ENCODE measurements at places on chromosomes 3 and 15.

DNA sequence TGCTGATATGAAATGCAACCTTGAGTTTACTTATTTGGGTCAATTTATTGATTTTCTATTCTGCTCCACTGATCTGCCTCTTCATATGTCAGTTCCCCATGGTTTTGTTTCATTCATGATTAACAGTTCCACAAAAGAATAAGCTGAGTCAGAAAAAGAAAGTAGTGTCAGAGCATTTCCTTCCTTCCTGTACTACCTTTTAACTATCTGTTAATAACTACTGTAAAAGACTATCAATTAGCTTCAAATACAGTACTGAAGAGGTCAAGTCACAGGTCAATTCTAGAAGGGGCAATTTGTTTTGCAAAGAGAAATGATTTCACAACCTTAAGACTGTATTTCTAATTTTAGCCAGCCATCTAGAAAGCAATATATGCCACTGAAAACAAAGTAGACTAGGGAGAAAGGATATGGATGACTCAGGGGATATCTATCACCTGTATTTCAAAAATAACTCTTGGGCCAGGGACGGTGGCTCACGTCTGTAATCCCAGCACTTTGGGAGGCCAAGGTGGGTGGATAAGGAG is 129.5 kb downstream of the TFDP2 start:
- DNase-seq: no peak

DNA sequence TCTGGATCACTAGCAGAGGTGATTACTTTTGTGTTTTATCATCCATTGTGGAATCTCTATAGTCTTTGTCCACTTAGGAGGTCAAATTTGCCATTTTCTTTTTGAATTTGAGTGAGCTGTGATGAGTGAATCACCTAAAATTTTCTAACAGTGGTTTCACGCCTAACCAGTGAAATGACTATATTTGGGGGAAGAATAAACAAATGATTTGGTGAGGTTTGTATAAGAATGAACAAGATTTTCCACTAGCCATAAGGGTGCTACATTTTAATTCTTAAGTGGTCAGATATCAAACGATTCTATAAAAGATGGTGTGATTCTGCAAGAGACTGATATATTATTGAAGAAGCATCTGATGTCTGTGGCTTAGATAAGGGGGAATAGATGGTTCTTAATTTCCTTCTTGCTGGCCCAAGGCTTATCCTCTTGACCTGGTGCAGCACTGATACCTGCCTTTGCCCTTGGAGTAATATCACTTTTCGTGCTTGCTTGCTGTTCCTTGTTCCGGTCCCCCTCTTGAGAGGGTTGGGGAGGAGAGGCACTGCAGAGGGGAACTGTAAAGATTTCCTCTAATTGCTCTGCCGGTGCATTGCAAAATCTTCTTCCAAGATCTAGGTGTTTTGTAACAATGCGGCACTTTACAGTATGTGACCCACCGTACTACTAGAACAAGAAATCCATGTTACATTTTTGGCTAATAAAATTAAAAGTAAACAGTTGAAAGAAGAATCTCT is 14.5 kb downstream of the C3orf20 start:
- DNase-seq: no peak

DNA sequence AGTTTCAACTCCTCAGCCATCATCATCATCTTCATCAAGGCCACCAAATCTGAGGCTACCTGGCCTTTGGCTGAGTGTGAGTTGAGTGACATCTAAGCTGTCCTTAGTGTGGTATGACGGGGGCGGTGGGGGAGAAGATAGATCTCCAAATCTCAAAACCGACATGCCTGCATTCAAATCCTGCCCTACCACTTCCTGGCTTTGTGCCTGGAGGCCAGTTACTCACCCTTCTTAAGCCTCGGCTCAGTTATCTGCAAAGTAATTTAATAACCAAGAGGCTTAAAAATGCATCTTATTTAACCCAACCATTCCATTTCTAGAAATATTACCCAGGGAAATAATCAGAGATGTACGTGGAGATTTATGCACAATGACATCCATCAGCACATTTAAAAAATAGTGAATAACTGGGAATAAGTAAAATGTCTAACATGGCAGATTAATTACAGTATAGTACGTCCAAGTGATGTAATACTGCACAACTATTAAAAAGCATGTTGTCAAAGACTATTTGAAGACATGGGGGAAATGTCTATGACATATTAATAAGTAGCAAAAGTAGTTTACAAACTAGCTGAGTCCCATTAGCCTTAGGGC is 167.4 kb downstream of the NTRK3 start:
- no peak for DNase-seq

DNA sequence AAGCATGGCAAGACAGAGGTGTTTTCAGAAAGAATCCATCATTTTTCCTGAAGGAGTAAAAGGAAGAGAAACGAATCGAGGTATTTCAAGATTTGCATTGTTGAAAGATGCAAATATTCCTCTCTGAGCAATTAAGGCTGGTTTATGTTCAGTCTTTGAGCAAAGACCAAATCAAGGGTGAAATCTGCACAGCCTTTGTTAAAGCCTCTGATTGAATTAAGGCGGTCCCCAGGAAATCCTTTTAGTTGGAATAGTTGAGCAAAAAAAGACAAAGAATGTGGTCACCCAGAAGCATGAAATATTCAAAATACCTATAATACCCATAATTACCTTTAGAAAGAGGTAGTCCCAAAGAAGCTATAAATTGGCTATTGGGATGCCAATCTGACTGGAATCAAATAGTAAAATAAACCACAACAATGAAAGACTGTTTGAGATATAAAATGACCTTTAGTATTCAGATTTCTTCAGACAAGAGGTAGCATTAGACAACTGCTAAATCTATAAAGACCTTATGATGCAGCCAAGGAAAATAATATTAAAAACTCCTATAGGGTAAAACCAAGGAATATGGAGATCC is 1218.1 kb downstream of the ROBO2 start:
- DNase-seq: no peak

GRCh38 chr3:139832998-139833397 is 102.0 kb upstream of the CLSTN2 start:
- no peak for DNase-seq

GRCh38 chr3:195548006-195548405 is 4.9 kb upstream of the PPP1R2 start:
- DNase-seq: no peak

GRCh38 chr15:95929232-95929846 is 401.2 kb upstream of the NR2F2 start:
- DNase-seq: no peak

GRCh38 chr15:68252925-68253534 is 23.5 kb upstream of the CLN6 start:
- DNase-seq: peak; percentile 36

DNA sequence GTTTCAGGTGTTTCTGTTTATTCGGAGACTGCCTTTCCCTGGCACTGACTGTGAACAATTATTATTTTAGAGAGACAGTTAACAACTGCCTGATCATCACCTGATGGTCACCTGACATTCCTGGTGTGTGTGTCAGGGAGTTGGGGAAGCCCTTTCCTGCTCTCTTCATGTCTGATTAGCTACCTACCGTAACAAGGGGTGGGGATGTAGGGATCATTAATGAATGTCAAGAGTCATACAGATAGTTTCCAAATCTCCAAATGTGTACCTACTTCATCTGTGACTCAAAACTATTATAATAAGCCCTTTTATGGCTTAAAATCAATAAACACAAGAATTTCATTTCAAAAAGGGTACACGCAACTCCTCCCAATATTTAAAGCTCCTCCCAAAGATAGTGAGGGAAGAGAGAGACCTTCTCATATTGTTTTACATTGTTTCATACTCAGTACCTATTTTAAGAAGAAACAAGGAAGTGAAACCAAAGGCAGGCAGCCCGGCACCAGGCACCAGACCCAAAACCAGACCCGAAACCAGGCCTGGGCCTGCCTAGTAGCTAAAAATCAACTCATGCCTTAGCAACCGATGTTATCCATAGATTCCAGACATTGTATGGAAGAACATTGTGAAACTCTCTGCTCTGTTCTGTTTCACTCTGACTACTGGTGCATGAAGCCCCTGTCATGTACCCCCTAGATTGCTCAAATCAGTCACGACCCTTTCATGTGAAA is 844.9 kb upstream of the ALCAM start:
- DNase-seq: no peak

DNA sequence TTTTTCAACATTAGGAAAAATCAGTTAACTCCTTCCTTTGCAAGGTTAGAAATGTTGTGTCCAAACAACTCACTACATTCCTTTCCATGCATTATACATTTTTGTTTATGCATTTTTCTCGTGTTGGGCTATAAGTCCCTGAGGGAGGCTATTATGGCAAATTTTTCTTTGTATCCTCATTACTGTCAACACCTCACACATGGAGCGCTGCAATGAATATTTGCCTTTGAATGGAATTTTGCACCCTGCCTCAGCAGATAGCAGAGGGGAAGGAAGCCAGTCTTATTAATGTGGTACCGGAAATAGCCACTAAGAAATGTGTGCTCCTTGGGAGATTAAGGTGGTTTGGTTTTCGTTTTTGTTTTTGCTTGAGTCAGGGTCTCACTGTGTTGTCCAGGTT is 134.7 kb downstream of the THSD4 start:
- no peak for DNase-seq

DNA sequence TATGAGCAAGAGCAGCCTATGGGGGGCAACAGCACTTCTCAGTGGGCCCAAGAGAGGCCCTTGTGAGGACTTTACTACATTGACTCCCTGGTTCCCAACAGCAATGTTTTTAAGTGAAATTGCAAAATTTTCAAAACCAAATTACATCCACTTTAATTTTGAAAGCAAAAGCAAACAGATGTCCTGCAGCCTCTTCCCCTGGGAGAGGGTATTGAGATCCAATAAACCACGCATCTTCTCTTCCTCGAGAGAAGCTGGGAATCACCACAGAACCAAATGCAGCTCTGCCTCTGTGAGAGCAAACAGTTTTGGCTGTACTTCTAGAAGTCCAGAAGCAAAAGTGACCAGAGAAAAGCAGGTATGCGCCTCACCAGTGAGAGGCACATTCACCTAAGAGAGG is 25.2 kb downstream of the NMNAT3 start:
- DNase-seq: no peak

GRCh38 chr3:98109807-98110549 is 20.5 kb upstream of the OR5H1 start:
- no peak for DNase-seq

- DNase-seq: peak; percentile 67
Measured at GRCh38 chr3:108477511-108478147, 32.8 kb downstream of the MYH15 start.

- no peak for DNase-seq
Measured at GRCh38 chr15:101637516-101637915, 14.7 kb downstream of the TM2D3 start.

GRCh38 chr3:18481946-18482548 is 56.9 kb upstream of the SATB1 start:
- no peak for DNase-seq

DNA sequence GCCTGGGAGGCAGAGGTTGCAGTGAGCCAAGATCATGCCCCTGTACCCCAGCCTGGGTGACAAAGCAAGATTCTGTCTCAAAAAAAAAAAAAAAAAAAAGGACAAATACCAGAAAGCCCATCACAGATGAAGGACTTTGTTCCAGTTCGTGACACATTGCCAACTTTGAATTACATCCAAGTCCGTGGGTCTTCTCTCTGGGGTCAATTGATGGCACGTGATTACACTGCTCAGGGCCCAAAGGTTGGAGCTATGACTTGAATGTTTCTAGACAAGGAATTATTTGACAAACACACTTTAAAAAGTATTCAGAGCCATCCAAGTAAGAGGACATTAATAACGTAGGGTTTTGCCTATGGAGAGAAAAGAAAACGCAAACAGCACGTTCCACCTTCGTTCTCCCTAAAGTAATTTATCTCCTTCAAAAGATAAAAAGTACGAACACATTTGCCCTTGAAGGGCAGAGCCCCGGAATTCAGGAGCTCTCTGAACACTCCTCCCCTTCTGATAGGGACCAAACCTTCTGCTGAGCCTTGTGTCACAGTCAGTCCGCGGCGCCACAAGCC is 31.3 kb upstream of the ST3GAL6 start:
- DNase-seq: no peak

DNA sequence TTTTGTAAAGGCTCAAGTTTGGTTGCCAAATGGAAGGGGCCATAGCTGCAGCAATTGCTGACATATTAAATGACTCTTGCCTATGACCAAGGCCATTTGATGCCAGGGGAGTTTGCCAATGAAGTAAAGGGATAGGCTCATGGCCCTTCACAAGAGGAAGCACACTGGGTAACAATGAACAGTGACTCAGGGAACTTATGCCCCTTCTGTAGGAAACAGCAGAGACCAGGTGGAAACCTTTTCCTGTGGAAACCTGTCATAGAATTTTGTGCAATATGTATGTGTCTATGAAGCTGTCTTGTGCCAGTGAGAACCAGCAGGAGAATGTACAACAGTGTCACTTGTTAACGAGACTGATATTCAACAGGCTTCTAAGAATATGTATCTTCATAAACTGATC is 25.4 kb upstream of the AVEN start:
- DNase-seq: no peak

- no peak for DNase-seq
Measured at GRCh38 chr3:4695846-4696245, 202.7 kb downstream of the ITPR1 start.

- DNase-seq: no peak
Measured at GRCh38 chr3:52925405-52926313, 28.3 kb upstream of the STIMATE start.

DNA sequence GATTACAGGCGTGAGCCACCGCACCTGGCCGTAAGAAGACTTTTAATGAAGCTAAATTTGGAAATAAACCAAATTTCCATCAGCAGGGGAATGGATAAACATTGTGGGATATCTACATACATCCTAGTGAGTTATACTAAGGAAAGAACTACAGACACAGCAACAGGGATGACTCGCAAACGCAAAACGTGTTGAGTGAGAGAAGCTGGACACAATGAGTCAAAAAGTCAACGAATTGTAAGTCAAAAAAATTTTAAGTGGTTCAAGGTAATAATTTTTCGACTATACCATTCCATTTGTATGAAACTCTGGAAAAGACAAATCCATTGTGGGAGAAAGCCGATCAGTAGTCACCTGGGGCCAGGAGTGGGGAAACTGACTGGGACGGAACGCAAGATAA is 19.9 kb downstream of the PLA2G4F start:
- DNase-seq: peak; percentile 2

All from activated CD4-positive, alpha-beta memory T cell treated with anti-CD3 and anti-CD28 coated beads for 36 hours (primary cell).